ENCODE measurements at places on chromosomes 4 and X.

DNA sequence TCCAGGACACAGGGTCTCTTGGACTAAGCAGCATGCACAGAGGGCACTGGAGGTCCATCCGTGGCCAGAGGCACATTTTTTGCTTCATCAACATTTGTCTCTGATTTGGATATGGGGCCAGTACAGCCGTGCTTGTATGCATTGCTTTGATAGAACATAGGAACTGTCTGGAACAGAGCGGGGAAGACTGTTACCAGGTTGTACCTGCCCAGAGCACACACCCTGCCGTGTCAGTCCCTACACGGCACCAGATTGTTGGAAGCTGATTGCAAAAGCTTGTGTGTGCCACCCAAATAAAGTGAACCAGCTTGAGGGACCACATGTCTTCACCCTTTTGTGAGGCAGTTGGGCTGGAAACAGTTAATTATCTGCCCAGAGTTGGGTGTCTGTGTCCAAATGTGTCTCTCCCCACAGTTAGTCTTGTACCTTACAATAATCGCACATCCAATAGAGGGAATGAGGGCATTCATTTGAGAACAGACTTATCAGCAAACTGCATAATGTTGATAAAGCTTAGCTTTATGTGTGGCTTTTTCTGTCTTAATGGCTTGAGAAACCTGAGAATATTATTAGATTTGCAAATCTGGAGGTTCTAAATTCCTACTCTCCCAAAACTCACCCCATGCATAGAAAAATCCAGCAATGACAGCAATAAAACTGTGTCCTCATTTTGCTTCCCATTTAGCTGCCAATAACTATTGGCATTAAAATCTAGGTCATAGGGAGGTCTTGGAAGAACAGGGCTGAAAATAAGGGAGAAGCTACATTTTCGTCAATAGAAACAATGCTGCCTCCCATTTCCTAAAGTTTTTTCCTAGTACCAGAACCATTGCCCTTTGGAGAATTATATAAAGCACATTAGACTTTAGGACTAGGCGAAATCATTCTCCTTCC is 21.2 kb downstream of the KLF3 start:
- DNase-seq = no peak

- no peak for DNase-seq
These were observed 352.8 kb downstream of the SPRY1 start for GRCh38 chr4:123749383-123749782.

DNA sequence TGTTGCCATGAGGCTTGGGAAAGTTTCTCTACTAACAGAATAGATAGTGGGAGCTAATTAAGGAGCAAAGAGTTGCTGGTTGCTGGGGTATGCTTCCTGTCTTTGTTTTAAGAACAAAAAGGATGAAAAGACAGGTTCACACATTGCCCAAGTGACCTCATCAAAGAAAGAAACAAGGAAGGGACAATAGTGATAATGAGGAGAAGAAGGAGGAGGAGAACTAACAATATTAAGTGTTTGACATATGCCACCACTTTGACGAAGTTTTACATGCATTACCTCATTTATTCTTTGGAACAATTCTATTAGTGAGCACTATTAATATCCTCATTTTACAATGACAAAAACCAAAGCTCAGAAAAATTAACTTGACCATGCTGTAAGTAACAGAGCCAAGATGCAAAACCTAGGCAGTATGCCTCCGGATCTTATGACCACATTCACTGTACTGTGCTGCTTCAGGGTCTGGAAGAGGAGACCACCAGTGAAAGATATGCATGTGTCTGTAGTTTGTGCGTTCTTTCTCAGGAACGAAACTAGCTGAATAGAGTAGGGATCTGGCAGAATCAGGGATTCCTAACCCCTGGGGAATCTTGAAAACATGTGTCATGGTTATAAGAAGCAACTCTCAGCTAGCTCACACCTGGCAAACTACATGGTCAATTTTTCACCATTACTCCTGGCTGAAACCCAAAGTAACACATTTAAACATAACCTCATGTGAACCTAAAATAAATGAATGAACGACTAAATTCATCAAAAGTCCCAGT is 83.8 kb downstream of the MOSPD2 start:
- no peak for DNase-seq

DNA sequence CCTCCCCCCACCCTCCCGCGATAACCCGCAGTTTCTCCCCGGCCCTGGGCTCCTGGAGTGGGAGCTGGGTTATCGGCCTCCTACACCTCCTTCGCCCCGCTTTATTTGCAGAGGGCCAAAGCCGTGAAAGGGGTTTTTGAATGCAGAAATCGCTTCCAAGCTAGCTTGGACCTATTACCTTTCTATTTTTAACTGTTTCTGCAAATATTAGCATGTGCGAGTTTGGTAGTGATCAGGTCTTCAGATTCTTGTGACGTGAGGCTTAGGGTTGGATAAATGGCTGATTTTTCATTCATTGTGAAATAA is 1.3 kb downstream of the USP9X start:
- no peak for DNase-seq

GRCh38 chr4:53023677-53024299 is 161.7 kb downstream of the RASL11B start:
- no peak for DNase-seq
